ENCODE measurements at places on chromosomes 5 and 9. TPM values are rescaled to one million over a fixed set of nuclear protein-coding genes. Genes with fewer than 3 reads are reported as not detected.

The FCHO2 gene
- 5.9 TPM for total RNA-seq

The SNCAIP gene
- 1.1 TPM for total RNA-seq

The CARTPT gene
- total RNA-seq, result not detected

The AQP3 gene
- total RNA-seq, result 0.65 TPM

The CD72 gene
- total RNA-seq, result 0.51 TPM
